ENCODE measurements at places on chromosomes 7 and 10.

- no peak for DNase-seq
Observed at GRCh38 chr10:1939016-1939415, 201.7 kb upstream of the ADARB2 start.

DNA sequence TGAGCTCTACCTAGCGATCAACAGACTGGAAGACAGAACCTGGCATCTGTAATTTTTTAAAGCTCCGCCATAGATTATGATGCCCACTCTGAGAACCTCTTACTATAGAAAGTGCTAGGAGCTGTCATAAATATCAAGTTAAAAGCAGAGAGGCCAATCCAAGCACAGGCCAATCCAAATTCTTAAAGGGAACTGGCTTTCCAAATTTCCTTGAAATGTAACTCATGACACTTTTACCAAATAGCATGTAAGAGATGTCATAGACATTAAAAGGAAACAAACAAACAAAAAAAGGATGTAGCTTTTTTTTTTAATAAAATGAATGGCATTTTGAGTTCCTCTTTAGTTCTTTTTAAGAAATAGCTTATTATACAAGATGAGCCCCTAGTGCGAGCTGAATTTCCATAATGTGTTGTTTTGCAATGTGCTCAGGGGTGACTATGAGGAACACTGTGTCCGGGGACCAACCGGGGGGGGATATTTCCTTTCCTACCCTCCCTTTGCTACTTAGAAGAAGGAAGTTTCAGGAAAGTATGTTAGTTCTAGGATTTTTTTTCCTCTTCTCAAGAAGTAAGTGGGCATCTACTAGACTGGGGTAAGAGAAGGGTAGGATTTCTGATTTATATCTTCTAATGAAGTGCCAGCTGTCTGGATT lies 23.7 kb upstream of the MRC1 start:
- DNase-seq = no peak

- no peak for DNase-seq
Observed at GRCh38 chr10:5947471-5948207, 29.7 kb downstream of the IL15RA start.

- no peak for DNase-seq
Observed at GRCh38 chr10:48533540-48533939, 71.3 kb downstream of the ARHGAP22 start.

GRCh38 chr10:6203331-6204062 lies 765 bp downstream of the PFKFB3 start:
- peak; percentile 77 for DNase-seq

DNA sequence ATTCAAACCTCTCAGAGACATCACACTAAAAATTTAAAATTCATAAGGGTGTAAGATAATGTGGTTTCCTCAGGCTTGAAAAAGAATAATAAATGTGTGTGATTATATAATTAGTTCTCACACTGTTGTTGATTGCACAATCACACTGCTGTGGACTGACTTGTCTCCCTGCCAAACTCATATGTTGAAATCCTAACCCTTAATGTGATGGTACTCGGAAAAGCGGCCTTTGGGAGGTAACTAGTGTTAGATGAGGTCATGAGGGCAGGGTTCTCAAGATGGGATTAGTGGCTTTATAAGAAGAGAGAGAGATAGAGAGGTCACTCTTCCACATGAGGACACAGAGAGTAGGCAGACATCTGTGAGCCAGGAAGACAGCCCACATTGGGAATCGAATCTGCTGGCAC lies 128.5 kb upstream of the COL1A2 start:
- DNase-seq = no peak

DNA sequence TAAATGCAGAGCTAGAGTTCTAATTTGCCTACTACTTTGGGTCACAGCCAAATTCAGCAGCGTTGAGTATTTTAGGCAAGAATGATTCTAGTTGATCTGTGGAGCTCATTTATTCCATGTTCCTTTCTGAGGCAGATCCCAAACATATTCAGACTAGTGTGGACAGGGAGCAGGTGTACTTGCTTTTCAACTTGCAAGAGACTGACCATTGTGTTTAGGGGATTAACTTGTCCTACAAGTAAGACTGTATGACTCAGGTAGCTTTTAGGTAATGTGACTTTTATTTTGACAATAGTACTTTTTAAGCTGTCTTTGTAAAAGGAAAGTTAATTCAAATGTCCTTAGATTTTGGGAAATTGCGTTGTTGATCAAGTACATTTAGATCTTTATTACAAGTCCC lies 285.5 kb downstream of the TWIST1 start:
- DNase-seq = no peak

DNA sequence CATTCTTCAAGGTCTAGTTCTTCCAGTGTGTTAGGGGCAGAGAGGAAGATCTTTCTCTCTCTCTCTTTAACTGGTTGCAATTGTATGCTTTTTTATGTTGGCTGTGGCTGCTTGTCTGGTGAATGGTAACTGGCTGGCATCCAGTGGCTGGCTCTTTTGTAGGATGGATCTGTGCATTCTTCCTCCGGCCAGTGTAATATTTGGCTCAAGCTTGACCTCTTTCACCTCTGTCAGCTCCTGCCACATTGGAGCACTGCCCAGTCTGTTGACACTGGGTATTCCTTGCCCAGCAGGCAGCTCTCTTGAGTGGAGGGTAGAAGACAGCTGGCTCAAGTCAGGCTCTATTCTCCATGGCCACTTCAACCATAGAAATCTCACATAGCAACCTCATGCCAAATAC lies 528.3 kb downstream of the PHTF2 start:
- DNase-seq = no peak

- DNase-seq = no peak
Observed at GRCh38 chr7:111262293-111263116, 171.6 kb downstream of the LRRN3 start.

DNA sequence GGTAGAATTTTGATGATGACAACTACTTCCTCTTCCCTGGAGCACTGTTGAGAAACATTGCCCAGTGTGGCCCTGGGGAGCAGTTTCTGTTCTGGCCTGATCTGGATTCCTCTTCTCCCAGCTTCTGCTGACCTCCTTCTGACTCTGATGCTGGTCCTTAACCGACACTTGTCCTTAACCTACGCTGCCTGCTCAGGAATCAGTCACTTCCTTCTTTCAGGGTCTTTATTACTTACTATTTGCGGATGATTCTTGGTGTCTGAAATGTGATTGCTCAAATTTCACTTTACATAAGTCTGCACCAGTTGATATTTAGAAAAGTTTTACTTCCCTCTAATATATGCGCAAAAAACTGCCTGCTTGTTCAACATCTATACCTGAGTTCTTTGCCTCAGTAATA lies 164.1 kb downstream of the PTEN start:
- DNase-seq = no peak

- DNase-seq = no peak
Observed at GRCh38 chr10:45241865-45242520, 73.4 kb downstream of the OR13A1 start.

DNA sequence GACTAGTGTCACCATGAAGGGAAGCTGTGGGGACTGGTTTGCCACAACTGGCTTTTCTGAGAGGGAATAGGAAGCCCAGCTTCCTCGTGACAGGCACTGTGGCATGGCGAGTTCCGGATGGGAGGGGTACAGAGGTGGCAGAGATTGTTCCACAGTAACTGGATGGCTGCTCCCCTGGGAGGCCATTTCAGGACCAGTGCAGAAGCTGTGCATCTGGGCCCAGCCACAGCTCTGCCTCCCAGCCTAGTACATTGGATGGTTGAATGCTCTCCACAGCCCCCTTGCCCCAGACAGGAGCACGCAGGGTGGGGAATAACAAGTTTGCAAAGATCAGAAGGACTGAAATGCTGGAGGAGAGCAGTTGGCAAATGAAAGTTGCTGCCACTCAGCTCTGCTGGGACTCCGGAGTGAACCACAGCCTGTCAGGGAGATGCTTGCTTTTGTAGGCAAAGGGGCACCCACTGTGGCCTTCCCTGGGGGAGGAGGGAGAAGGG lies 51.8 kb downstream of the GSDME start:
- DNase-seq = no peak

- no peak for DNase-seq
Observed at GRCh38 chr10:43036481-43037428, 40.1 kb upstream of the RET start.

DNA sequence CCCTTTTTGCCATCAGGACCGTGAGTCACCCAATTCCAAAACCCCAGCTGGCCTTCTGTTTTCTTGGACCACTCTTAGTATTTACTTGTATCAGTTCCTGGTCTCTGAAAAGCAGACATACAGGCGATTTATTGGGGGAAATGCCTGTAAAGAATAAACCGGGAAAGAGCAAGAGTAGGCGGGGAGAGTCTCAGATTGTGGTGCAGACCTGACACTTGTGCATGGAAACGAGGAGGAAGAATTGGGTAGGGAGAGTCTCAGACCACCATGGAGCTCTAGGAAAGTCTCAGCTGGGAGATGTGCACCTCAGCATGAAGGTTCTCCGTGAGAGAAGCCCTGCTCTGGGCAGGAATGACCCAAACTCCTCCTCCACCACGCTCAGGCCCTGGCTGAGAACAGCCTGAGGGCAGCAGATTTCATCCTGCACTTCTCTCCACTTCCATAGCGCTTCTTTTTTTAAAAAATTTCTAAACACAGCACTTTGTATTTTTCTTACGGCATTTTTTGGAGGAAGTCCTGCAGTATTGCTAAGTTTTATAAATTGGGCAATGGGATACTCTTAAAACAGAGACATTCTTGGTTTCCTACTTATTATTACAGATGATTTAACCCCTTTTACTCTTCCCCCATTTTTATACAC lies 6.1 kb upstream of the TASOR2 start:
- DNase-seq = no peak
